ENCODE measurements at places on chromosomes 2 and 18. TPM values are rescaled to one million over a fixed set of nuclear protein-coding genes. Genes with fewer than 3 reads are reported as not detected.

- no peaks in the 10 kb centered on the region for H3K36me3 ChIP-seq
- H3K4me3 ChIP-seq = no peak overlapping the region
- H3K27ac ChIP-seq = no peak overlapping the region
- peaks cover 5% of the 10 kb centered on the region for H3K4me1 ChIP-seq
Measured at GRCh38 chr2:44974064-44974715, 32.7 kb downstream of the SIX3 start.

DNA sequence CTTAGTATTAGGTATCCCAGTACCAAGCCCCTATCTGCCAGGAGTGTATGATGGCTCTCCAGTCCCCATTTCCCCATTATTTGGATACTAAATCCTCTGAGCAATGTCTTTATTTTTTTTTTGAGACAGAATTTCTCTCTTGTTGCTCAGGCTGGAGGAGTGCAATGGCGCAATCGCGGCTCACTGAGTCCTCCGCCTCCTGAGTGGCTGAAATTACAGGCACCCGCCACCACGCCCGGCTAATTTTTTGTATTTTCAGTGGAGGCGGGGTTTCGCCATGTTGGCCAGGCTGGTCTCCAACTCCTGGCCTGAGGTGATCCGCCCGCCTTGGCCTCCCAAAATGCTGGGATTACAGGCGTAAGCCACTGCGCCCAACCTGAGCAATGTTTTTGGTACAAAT, 3.6 kb upstream of the PHLPP1 start:
- H3K27me3 ChIP-seq = no peaks in the 10 kb centered on the region
- no peak overlapping the region for H3K27ac ChIP-seq
- peaks cover 7% of the 10 kb centered on the region for H3K4me1 ChIP-seq
- H3K36me3 ChIP-seq = no peaks in the 10 kb centered on the region
- DNase-seq = no peak

- no peaks in the 10 kb centered on the region for H3K4me1 ChIP-seq
- no peak overlapping the region for H3K27ac ChIP-seq
- DNase-seq = no peak
- peaks cover 5% of the 10 kb centered on the region for H3K36me3 ChIP-seq
- H3K27me3 ChIP-seq = no peaks in the 10 kb centered on the region
Measured at GRCh38 chr2:164657129-164657528, 35.8 kb upstream of the GRB14 start.

DNA sequence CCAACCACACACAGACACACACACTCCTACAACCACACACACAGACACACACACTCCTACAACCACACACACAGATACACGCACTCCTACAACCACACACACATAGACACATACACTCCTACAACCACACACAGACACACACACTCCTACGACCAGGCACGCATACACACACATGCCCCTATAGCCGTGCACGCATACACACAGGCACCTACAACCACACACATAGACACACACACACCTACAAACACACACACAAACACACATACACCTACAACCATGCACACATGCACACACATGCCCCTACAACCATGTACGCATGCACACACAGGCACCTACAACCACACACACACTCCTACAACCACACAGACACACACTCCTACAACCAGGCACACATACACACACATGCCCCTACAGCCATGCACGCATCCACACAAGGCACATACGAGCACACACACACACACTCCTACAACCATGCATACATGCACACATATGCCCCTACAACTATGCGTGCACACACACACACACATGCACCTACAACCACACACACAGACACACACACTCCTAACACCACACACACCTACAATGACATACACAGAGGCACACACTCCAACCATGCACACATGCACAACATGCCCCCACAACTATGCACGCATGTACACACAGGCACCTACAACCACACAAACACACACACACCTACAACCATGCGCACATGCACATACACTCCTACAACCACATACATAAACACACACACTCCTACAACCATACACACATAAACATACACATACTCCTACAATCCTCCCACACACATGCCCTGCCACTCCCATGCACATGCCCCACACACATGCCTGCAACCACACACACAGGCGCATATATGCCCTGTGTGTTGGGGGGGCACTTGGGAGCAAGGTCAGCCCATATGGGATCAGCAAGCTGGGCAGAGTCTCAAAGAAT, 19.1 kb upstream of the TEX51 start:
- no peak overlapping the region for H3K4me3 ChIP-seq
- peaks cover 5% of the 10 kb centered on the region for H3K36me3 ChIP-seq
- H3K4me1 ChIP-seq = no peaks in the 10 kb centered on the region

- H3K4me3 ChIP-seq = no peak overlapping the region
- no peak overlapping the region for H3K27ac ChIP-seq
- H3K4me1 ChIP-seq = no peaks in the 10 kb centered on the region
- no peak for DNase-seq
- H3K36me3 ChIP-seq = no peaks in the 10 kb centered on the region
Measured at GRCh38 chr2:234528410-234529148, 31.7 kb upstream of the ARL4C start.

- H3K4me3 ChIP-seq = no peak overlapping the region
- no peaks in the 10 kb centered on the region for H3K27me3 ChIP-seq
- no peak for DNase-seq
- no peak overlapping the region for H3K27ac ChIP-seq
- H3K4me1 ChIP-seq = peaks cover 17% of the 10 kb centered on the region
Measured at GRCh38 chr2:97718942-97719341, 5.6 kb downstream of the ZAP70 start.

GRCh38 chr2:121255358-121255757, 29.6 kb downstream of the TFCP2L1 start:
- no peaks in the 10 kb centered on the region for H3K27me3 ChIP-seq
- no peak for DNase-seq
- H3K27ac ChIP-seq = no peak overlapping the region
- no peaks in the 10 kb centered on the region for H3K36me3 ChIP-seq
- H3K4me3 ChIP-seq = no peak overlapping the region

The DSC3 gene
- total RNA-seq = 306 TPM

The CTAGE1 gene
- not detected for total RNA-seq

The PRKAG3 gene
- not detected for total RNA-seq

The PRSS56 gene
- total RNA-seq = not detected

The OTX1 gene
- 10.4 TPM for total RNA-seq

The CEBPZ gene
- total RNA-seq = 42.5 TPM

The GALNT13 gene
- total RNA-seq = 11.2 TPM

The KANSL1L gene
- total RNA-seq = 11.9 TPM
